Activated CD8-positive, alpha-beta memory T cell treated with anti-CD3 and anti-CD28 coated beads for 48 hours (primary cell): ENCODE measurements at places on chromosomes 5 and 9.

DNA sequence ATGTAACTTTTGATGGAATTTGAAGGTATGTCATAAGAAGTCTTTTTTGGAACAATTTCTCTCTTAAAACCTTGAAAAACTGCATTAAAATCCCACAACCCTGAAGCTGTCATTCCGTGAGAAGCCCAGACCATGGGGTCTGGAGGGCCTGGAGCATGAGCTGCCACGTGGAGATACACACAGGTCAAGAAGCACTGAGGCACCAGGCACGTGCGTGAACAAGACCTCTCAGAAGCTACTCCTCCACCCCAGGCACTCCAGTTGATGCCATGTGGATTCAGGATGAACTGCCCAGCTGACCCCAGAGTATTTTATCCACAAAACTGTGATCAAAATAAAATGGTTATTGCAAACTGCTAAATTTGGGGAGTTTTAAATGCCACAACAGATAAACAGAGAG lies 227.5 kb upstream of the BRINP1 start:
- no peak for DNase-seq

- DNase-seq, result no peak
Measured at GRCh38 chr5:123147128-123147715, 58.2 kb downstream of the PRDM6 start.

GRCh38 chr9:33472881-33473615 lies 676 bp downstream of the NOL6 start:
- no peak for DNase-seq

DNA sequence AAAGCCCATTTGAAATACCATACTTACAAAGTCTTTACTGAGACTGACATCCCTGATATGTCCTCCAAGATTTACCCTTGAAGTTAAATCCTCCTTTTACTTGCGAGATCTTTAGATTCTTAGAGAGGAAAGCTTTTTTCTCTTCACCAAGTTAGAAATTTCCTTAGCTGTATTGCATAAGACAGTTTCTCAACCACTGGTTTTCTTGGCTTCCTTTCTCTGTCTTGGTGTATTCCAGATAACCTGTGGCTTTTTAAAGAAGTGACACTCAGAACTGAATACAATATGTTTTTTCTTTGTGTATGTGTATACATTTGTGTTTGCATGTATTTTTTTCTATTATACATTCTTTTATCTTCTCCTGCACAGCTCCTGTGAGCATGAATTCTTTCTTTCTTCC lies 65.0 kb downstream of the SNCAIP start:
- no peak for DNase-seq

- DNase-seq, result no peak
Measured at GRCh38 chr9:136052472-136052880, 42.6 kb downstream of the NACC2 start.

DNA sequence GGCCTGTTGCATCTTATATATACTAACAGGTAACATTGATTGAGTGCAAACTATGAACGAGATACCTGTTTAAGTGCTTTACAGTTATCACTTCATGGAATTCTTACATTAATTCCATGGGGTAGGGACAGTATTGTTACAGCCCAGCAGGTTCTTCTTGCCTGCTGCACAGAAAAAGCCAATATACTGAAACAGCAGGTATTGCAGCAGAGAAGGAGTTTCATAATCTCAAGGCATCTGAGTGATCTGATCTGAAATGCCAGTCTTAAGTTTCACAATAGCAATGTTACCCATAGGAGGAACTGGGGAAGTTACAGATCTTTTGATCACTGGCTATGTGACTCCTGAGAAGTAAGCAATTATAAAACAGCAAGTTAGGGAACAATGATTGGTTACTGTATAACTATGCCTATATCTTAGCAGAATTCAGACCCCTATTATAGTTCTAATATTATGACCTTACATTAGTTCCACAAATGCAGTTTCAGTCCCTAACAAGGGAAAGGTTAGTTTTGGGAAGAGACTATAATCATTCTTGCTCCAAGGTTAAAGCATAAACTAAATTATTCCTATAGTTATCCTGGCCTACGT lies 126.5 kb upstream of the BNC2 start:
- no peak for DNase-seq

GRCh38 chr5:37816331-37816730 lies 23.5 kb downstream of the GDNF start:
- DNase-seq, result no peak

- no peak for DNase-seq
Measured at GRCh38 chr5:7382588-7382987, 13.3 kb upstream of the ADCY2 start.

GRCh38 chr9:73135394-73135793 lies 16.3 kb upstream of the ANXA1 start:
- no peak for DNase-seq

- DNase-seq, result no peak
Measured at GRCh38 chr5:160377651-160378050, 7.2 kb upstream of the C1QTNF2 start.

DNA sequence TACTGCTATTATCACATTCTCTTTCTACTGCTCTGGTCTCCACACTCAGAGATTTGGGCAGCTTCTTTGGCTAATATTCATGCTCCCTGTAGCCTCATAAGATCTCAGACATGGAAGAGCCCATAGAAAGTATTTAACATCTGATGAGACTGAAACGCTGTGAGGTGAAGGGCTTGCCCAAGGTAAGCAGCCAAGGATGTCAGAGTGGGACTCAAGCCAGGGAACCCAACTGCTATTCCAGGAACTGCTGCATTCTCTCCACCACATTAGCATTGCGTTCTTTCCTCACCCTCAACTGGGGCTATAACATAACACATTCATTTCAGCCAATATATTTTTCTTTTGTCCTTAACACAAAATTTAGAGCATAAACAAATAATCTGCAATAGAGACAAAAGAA lies 3.8 kb downstream of the ADRB2 start:
- no peak for DNase-seq

DNA sequence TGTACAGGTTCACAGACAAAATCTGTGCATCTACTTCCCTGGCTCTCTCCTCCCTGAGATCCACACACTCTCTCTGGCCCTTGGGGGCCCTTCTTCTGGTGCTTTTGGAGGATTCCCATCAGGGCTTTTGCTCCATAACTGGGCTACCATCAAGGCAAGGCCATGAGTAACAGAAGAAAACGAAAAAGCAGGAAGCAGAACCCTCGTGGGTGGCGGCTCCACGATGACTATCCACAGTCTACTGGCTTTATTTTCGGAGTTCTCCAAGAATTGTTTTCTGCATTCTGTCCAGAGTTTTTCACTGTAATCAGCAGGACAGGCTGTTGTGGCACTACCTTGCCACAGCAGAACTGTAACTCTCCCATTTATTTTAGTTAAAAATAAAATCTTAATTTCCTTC lies 19.9 kb downstream of the PNPLA7 start:
- no peak for DNase-seq

- DNase-seq, result no peak
Measured at GRCh38 chr5:138719811-138720210, 33.4 kb upstream of the CTNNA1 start.

- no peak for DNase-seq
Measured at GRCh38 chr5:101271416-101271815, 368.3 kb upstream of the ST8SIA4 start.

DNA sequence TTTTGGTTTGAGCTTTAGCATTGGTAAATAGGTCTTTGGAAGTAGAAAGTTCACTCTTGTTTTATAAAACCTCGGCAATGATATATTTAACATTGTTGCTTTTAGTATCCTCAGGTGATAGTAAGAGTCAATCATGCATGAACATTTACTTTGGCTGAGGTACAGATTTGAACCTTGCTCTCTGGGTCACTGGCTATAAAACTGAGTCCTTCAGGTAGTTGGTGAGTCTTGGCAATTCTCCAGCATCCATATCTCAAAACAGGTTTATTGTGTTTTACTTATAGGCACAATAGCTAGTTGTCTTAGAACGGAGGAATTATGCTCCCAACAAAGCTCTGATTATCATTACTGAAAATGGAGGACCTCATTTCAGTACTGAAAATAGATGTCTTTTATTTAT lies 75.1 kb downstream of the MAT2B start:
- no peak for DNase-seq

- DNase-seq, result no peak
Measured at GRCh38 chr5:109580225-109580624, 109.5 kb upstream of the MAN2A1 start.

DNA sequence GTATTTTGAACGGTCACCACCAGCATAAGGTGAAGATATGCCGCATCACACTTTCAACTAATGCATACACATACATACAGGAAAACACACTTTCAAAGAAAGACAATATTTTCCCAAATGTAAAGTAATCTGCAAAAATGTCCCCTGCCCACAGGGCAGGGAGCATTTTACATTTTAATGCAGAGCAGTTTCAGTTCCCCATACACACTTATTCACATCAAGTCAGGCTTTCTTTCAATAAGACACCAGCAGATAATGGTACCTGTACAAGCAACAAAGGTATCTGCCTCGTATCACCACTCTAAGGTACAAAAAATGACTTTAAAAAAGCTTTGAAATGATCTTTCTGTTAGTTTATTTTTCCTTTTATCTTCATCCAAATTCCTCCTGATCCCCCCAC lies 247.1 kb upstream of the CCNG1 start:
- no peak for DNase-seq

DNA sequence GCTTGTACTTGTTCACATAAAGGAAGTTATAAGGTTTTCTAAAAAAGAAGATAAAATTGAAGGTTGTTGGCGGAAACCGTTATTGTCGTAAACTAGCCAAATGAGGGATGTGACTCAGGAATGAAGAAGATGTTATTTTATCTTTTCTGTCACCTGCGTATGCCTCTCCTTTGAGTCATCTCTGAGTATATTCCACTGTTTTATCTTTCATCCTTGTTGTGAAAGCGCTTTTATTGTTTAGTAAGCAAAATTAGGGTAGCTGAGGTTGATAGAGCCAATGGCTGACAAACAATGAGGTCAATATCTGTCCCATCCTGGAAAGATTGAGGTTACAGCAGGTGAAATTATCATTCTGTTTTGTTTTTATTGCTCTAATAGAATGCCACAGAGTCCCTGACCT lies 105.0 kb downstream of the TUSC1 start:
- DNase-seq, result no peak
